ENCODE measurements at places on chromosomes 12 and 14.

- DNase-seq: no peak
Measured at GRCh38 chr12:76519538-76519937, 40.0 kb downstream of the OSBPL8 start.

DNA sequence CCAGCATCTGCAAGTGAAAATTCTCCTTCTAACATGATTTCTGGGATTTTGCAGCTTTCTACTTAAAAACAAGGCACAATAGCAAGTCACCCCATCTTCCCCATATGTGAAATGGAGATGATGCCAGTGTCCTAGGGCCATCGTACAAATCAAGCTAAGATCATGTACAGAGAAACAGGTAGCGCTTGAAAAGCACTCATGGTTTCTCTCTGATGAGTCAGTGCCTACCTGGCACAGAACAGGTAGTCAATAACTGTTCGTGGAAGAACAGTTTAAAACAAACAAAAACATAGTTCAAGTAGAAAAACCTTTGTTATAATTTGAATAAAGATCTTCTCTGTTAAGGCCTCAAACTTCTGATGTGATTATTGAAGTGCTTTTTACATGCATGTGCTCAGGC is 46.9 kb downstream of the RAD52 start:
- no peak for DNase-seq

- no peak for DNase-seq
Measured at GRCh38 chr12:103884316-103884715, 43.3 kb upstream of the NT5DC3 start.

DNA sequence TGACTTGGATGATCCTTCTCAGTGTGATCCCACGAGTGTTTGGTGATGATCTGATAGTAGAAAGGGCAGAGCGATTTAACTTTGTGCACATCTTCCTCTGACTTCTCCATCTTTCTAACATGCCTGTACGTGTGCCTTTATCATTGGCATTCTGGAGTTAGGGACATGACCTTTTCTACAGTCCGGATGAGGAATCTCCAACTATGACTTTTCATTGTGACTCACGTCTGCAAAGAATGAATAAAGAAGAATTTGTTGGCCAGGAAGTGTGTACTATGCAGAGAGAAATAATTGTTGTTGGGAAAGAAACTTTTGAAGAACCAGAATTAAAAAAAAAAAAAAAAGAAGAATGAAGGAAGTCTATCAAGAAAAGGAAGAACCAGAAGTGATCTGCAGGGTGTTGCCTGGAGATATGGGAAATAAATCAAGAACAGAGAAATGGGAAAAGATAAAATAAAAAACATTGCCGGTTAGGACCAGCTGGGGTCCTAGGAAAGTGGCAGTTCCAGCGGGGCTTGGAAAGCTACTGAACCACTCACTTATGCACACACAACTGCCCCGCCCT is 25.3 kb downstream of the PPFIBP1 start:
- no peak for DNase-seq

- DNase-seq: no peak
Measured at GRCh38 chr12:121176826-121177529, 33.0 kb upstream of the P2RX4 start.

DNA sequence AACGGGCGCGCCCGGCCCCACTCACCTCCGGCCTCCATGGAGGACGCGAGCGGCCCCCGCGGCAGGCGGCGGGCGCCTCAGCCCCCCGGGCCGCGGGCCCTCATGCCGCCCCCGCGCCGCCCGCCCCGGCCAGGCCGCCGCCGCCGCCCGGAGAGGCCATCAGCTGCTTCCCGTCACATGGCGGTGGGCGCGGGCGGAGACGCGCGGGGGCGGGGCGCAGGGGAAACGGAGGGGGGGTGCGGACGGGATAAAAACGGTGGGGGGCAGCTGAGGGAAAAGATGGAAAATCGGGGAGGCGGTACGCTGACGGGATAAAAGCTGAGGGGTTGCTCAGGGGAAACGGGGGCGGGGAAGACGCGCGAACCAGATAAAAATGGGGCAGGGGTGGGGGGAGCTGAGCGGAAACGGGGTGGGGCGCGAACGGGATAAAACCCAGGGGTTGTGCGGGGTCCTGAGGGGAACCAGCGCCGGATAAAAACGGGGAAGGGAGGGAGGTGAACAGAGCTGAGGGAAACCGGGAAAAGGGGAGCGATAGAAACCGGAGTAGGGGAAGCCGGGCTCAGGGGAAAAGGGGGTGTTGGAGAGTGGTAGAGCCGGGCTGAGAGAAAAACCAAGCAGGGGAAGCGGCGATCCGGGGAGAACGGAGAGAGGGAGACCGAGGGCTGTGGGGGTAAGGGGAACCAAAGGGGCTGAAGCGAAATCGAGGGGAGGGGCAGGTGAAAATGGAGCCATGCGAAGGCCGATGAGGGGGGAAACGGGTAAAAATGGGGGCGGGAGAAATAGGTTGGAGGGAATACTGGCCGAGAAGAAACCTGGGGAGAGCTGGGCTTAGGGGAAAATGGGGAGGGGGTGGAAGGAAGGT is at the start of gene WSB2:
WSB2 (minus strand) TSS at position 169 of the 862 bp plus-strand sequence; CDS start at position 38, 131 bp downstream.
- DNase-seq: peak; percentile 93

- no peak for DNase-seq
Measured at GRCh38 chr12:114981036-114981435, 297.1 kb upstream of the TBX3 start.

- DNase-seq: no peak
Measured at GRCh38 chr12:34599530-34600513, 577.5 kb downstream of the ALG10 start.

- no peak for DNase-seq
Measured at GRCh38 chr14:58942516-58942915, 246.0 kb upstream of the DAAM1 start.

GRCh38 chr12:132677492-132677891 is 9.7 kb downstream of the POLE start:
- no peak for DNase-seq

DNA sequence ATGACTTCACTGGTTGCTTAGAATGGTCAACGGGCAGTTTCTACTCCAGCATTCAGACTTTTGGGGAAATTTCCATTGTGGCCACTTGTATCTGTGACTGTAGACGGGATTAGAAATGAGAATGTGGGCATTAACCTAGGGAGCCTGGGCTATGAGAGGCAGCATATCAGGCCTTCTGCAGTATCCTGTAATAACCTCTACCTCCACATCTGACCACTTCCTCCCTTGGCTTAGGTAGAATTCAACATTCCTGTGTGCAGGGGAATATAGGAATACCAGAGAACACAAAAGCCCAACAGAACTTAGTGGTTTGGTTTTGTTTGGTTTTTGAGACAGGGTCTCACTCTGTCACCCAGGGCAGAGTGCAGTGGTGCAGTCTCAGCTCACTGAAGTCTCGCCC is 76.4 kb upstream of the HOXC13 start:
- no peak for DNase-seq

- no peak for DNase-seq
Measured at GRCh38 chr12:106251631-106252455, 4.0 kb upstream of the CKAP4 start.

- peak; percentile 53 for DNase-seq
Measured at GRCh38 chr12:82529101-82529500, 157.6 kb upstream of the TMTC2 start.

GRCh38 chr12:111407377-111408115 is 1.8 kb downstream of the SH2B3 start:
- DNase-seq: no peak

DNA sequence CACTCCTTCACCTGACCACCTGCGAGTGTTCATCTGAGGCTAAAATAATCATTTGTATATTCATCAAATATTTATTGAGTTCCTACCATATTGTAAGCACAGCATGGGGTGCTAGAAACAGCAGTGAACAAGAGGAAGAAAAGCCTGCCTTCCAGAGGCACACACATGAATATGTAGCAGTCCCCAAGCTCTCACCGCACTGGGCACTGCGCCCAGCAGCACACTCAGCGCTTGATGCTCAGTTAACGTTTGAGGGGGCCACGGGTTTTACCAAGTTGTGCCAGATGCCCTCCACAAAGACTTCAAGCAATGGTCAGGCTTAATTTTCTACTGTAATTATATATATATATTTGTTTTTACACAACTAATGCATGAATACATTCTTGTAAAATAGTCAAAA is 52.0 kb downstream of the HELB start:
- no peak for DNase-seq

DNA sequence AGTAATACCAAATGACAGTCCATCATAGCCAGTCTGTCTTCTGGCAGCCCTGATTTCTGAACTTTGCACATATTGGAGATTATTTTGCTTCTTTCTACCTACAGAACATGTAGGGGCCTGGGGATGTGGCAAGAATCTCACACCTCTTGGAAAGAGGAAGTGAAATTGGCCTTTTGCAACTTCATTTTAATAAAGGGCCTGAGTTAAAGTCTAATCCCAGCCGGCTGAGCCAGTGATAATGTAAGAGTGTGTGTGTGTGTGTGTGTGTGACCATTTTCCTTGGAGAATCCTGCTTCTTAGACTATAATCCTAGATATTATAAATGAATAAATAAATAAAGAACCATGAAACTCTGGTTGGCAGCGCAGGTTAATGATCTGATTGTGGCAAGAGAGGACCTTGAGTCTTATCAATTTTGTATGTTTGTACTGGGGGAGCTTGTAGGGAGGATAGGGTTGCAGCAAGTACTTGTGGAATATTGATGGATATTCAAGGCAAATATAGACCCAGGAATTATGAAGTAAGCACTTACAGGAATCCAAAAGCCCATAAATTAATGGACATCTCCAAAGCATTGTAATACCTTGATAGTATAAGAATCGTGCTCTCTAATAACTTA is 233.2 kb upstream of the AMIGO2 start:
- no peak for DNase-seq

GRCh38 chr12:62599854-62600437 is 133.3 kb downstream of the MON2 start:
- DNase-seq: no peak
